H1 (cell line): ENCODE measurements at places on chromosomes 13 and 19.

GRCh38 chr13:105519771-105520170, 1015.7 kb downstream of the EFNB2 start:
- DNase-seq, result no peak
- no peaks in the 10 kb centered on the region for H3K36me3 ChIP-seq
- H3K4me3 ChIP-seq, result no peak overlapping the region
- H3K27me3 ChIP-seq, result no peaks in the 10 kb centered on the region

DNA sequence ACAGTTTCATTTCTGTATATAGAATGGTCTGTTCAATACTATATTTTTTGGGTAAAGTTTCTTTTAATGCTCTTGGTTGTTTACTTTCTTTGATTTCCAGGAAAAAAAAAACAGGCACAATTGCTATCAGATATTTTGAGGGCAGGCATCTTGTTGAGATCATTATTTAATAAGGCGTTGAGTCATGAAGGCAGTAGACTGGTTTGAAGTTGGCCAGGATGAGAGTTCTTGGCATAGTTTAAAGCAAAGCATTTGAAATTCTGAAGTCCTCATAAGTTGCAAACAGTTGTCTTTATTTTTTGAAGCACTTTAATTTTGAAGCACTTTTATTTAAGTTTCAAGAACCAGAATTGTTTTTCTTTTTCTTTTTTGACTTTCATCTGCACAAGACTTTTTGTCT, 2.6 kb upstream of the ZNF175 start:
- no peak overlapping the region for H3K27ac ChIP-seq
- H3K4me3 ChIP-seq, result no peak overlapping the region
- no peaks in the 10 kb centered on the region for H3K36me3 ChIP-seq
- H3K27me3 ChIP-seq, result no peaks in the 10 kb centered on the region
- no peaks in the 10 kb centered on the region for H3K4me1 ChIP-seq

DNA sequence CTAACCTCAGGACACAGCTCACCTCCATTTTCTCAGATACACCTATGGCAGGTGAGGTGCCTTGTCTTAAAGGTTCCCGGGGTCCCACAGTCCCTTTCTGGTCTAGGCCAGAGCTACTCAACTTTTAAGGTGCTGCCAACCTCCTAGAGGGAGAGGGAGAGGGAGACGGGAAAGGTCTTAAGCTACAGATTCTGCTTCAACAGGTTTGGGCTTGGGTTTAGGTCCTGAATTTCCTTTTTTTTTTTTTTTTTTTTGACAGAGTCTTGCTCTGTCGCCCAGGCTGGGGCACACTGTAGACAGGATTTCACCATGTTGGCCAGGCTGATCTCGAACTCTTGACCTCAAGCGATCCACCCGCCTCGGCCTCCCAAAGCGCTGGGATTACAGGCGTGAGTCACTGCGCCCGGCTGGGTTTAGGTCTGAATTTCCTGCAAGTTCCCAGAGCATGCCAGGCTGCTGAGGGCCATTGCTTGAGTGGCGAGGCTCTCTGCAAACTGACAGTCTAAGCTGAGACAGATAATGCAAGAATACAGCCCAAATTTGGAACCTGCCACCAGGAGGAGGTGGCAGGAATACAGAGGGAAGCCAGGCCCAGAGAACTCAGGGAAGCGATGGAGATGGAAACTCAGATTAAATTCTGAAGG, 7.8 kb upstream of the SYCN start:
- H3K27ac ChIP-seq, result no peak overlapping the region
- DNase-seq, result no peak
- H3K36me3 ChIP-seq, result no peaks in the 10 kb centered on the region
- no peaks in the 10 kb centered on the region for H3K27me3 ChIP-seq

- peak; percentile 58 for DNase-seq
- no peak overlapping the region for H3K27ac ChIP-seq
- no peaks in the 10 kb centered on the region for H3K36me3 ChIP-seq
- H3K27me3 ChIP-seq, result no peaks in the 10 kb centered on the region
Measured at GRCh38 chr19:30719999-30720345, 347.8 kb downstream of the ZNF536 start.

DNA sequence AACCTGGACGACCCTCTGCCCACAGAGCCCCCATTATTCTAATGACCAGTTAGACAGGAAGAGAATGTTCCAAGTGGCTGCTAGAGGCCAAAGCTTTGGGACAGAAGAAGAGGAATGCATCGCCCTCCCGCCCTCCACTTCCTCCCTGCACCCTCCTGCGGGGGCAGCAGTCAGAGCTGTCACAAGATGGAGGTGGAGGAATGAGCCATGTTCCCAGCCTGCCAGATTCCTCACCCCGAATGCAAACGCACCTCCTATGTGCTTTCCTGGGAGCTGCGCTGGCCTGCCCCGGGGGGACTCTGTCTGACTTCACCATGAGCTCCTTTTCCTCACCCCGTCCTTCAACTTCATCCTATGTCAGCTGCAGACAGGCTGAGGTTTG, 1.7 kb downstream of the YJEFN3 start:
- H3K27ac ChIP-seq, result no peak overlapping the region
- H3K36me3 ChIP-seq, result no peaks in the 10 kb centered on the region; the same call in 1 of the 2 replicates
- peaks cover 3% of the 10 kb centered on the region; the same call in 1 of the 2 replicates for H3K4me1 ChIP-seq
- no peak for DNase-seq
- no peaks in the 10 kb centered on the region for H3K27me3 ChIP-seq
- H3K4me3 ChIP-seq, result no peak overlapping the region

- no peak for DNase-seq
- no peak overlapping the region for H3K4me3 ChIP-seq
- H3K27me3 ChIP-seq, result no peaks in the 10 kb centered on the region
- no peak overlapping the region; the same call in 1 of the 2 replicates for H3K27ac ChIP-seq
- H3K4me1 ChIP-seq, result no peaks in the 10 kb centered on the region
Measured at GRCh38 chr19:38213911-38214625, 10.0 kb downstream of the DPF1 start.

GRCh38 chr13:45846681-45847080, 4.9 kb downstream of the SIAH3 start:
- no peak for DNase-seq
- H3K27me3 ChIP-seq, result peaks cover 14% of the 10 kb centered on the region
- H3K36me3 ChIP-seq, result no peaks in the 10 kb centered on the region
- peaks cover 15% of the 10 kb centered on the region for H3K4me1 ChIP-seq

- H3K36me3 ChIP-seq, result no peaks in the 10 kb centered on the region
- no peak for DNase-seq
- no peak overlapping the region for H3K4me3 ChIP-seq
- H3K27me3 ChIP-seq, result no peaks in the 10 kb centered on the region
- H3K27ac ChIP-seq, result no peak overlapping the region
Measured at GRCh38 chr13:104766319-104766718, 1700.1 kb upstream of the SLC10A2 start.

DNA sequence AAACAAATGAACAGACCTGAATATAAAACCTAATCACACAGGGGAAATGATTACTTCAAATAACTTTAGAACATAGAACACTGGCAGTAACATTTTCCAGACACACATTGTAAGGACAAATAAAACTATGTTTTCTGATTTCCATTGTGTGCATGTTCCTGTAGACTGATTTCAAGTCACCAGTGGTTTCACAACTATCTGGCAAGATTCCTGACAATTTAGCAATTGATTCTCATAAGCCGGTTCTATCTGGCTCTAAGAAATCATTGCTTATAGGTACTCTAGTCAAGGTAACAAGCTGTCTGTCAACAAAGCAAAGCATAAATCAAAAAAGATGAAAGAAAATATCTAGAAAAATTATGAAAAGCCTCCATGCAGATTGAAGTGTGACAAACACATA, 19.6 kb upstream of the PCCA start:
- no peaks in the 10 kb centered on the region for H3K36me3 ChIP-seq
- no peaks in the 10 kb centered on the region for H3K27me3 ChIP-seq
- DNase-seq, result no peak
- no peak overlapping the region for H3K4me3 ChIP-seq

DNA sequence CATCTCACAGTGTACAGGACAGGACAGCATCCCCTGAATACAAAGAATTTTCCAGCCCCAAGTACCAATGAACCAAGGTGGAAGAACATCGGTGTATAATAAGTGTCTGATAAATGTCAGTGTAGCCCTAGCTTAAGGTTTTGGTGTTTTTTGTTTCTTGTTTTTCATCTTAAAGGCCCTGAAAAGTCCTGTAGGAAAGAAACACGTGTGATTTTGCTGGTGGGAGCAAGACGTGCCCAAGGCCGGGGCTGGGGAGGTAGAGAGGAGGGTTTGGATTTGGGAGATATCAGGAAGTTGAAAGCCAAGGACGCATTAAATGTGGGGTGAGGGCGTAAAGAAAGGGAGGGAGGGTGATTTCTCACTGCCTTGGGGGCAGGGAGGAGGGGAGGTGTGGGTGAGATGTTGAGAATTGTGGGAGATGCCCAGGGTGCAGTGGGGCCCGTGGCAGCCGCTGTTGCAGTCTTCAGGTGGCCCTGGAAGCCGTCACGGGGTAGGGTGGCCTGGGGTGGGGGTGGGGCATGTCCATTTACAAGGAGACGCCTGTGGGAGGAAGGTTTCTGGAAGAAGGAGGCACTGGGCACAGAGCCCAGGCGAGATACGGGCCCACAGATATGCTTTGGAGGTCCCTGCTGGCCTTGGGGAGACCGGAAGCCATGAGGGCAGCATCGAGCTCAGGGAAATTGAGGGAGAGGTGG, 6.7 kb downstream of the CAMSAP3 start:
- no peaks in the 10 kb centered on the region for H3K4me1 ChIP-seq
- H3K4me3 ChIP-seq, result no peak overlapping the region
- no peak overlapping the region for H3K27ac ChIP-seq

GRCh38 chr13:20798027-20798426, 24.3 kb upstream of the EEF1AKMT1 start:
- no peaks in the 10 kb centered on the region for H3K4me1 ChIP-seq
- no peak overlapping the region for H3K4me3 ChIP-seq

GRCh38 chr13:97134364-97135095, 87.6 kb upstream of the MBNL2 start:
- no peak overlapping the region for H3K4me3 ChIP-seq
- DNase-seq, result no peak
- H3K4me1 ChIP-seq, result no peaks in the 10 kb centered on the region
- H3K36me3 ChIP-seq, result no peaks in the 10 kb centered on the region

- H3K36me3 ChIP-seq, result peaks cover 3% of the 10 kb centered on the region; the same call in 1 of the 2 replicates
- H3K4me1 ChIP-seq, result no peaks in the 10 kb centered on the region
- DNase-seq, result no peak
- no peak overlapping the region for H3K27ac ChIP-seq
- no peaks in the 10 kb centered on the region for H3K27me3 ChIP-seq
- H3K4me3 ChIP-seq, result no peak overlapping the region
Measured at GRCh38 chr13:50511877-50512341, 331.6 kb downstream of the DLEU7 start.

- no peaks in the 10 kb centered on the region for H3K4me1 ChIP-seq
- peaks cover 5% of the 10 kb centered on the region for H3K27me3 ChIP-seq
- no peaks in the 10 kb centered on the region for H3K36me3 ChIP-seq
- H3K4me3 ChIP-seq, result peak overlapping the region; percentile 39
- H3K27ac ChIP-seq, result no peak overlapping the region; the same call in 1 of the 2 replicates
- peak; percentile 85 for DNase-seq
Measured at GRCh38 chr19:18417250-18418028, 1.8 kb upstream of the SSBP4 start.

DNA sequence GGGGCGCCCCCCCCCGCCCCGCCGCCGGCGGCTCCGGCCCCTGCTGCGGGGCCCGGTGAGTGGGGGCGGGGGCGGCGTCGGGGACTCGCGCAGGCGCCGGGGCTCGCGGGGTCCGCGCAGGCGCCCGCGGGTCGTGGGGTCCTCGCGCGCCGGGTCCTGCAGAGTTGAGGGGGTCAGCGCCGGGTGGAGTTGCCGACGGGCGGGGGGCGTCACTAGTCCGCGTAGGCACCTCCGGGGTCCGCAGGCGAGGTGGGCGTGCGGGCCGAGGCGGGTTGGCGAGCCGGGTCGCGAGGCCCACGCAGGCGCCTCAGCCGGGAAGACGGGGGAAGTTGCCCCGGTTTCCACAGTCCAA, 365 bp downstream of the PPP6R1 start:
- H3K36me3 ChIP-seq, result no peaks in the 10 kb centered on the region
- H3K4me1 ChIP-seq, result peaks cover 11% of the 10 kb centered on the region
- H3K27ac ChIP-seq, result peak overlapping the region; percentile 54; the same call in 1 of the 2 replicates
- H3K27me3 ChIP-seq, result no peaks in the 10 kb centered on the region
- no peak for DNase-seq

DNA sequence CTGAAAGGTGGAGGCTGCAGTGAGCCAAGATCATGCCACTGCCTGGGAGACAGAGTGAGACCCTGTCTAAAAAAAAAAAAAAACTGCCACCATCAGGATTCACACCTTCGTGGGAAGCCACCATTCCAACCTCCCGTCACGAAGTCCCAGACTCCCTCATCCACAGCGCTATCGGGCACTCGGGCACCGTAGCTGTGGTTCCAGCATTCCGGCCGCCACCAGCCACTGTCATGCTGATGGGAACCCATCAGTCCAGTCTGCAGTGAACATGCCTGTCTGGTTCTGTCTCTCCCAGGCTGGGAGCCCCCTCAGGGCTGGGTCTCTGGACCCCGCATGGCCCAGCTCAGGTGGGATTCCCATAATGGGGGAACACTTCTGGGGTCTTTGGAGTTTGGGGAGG, 27.5 kb downstream of the TINCR start:
- H3K36me3 ChIP-seq, result no peaks in the 10 kb centered on the region
- H3K4me1 ChIP-seq, result peaks cover 14% of the 10 kb centered on the region
- H3K27ac ChIP-seq, result no peak overlapping the region

GRCh38 chr13:90577726-90578125, 769.8 kb upstream of the MIR17HG start:
- no peaks in the 10 kb centered on the region for H3K27me3 ChIP-seq
- DNase-seq, result no peak
- H3K4me3 ChIP-seq, result no peak overlapping the region
- no peaks in the 10 kb centered on the region for H3K36me3 ChIP-seq

DNA sequence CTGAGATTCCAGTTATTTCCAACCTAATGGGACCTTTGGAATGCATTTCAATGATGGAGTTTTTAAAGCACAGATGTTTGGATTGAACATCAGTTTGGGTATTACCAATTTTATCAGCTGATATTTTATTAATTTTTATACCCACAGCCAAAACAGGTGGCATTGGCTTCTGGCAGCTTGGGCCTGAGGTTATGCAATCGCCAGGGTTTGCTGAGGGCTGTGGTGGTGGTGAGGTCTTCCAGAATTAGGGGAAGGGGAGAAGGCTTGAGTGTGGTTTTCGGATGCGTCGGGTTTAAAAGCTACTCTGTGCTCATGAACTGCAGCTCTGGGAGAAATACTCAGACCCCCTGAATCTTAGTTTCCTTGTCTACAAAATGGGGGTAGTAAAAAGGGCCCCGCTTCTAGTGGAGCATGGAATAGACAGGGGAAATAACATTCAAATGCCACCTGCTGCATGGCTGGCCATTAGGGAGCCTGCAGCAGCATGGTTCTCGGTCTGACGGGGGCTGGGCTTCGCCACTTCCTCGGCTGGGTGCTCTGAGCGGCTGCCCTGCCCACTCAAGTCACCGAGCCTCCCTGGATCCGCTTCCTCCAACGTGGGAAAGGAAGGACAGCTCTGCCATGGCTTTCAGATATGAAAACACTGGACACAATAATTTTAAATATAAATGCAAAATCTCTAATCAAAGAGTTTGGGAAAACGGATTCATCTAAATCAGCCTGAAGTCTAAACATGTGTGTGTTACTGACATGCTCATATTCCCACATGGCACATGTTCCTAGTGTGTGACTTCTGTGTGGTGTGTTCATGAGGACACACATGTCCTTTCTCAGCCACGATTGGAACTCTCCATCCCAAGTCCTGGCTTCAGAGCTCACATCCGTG, 35.2 kb downstream of the ADPRHL1 start:
- no peak overlapping the region for H3K4me3 ChIP-seq
- no peak for DNase-seq
- no peaks in the 10 kb centered on the region for H3K4me1 ChIP-seq
- no peak overlapping the region for H3K27ac ChIP-seq
- H3K36me3 ChIP-seq, result no peaks in the 10 kb centered on the region
